WTC11 (cell line): ENCODE measurements at places on chromosomes 5 and 9. TPM values are rescaled to one million over a fixed set of nuclear protein-coding genes. Genes with fewer than 3 reads are reported as not detected.

DNA sequence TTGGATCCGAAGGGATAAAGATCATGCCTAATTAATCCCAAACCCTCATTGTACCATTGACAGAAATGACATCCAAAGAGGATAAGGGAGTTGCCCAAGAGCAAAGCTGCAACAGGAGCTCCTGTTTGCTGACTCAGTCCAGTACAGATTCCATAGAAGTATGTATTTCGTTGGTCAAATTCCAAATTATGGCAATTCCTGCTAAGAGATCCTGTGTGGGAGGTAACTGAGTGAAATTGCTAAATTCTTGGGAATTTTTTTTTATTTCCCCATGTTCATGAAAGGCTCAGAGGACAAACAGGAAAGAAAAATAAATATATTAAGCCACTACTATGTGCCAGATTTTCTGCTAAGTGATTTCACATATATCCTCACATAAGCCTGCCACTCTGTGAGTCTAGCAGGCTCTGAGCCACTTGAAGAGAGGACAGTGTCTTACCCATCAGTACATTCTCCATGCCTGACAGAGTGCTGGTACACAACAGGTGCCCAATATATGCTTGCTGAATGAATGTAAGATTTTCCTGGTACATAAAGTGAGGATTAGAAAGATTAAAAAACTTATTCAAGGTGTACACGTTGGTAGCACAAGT is 132.7 kb downstream of the GLIS3 start:
- no peaks in the 10 kb centered on the region for H3K4me1 ChIP-seq
- no peak overlapping the region for H3K27ac ChIP-seq
- no peak overlapping the region for H3K4me3 ChIP-seq
- no peaks in the 10 kb centered on the region for H3K36me3 ChIP-seq
- no peak for DNase-seq
- H3K27me3 ChIP-seq, result no peaks in the 10 kb centered on the region

GRCh38 chr9:16238623-16239138 is 631.8 kb downstream of the BNC2 start:
- H3K4me1 ChIP-seq, result peaks cover 16% of the 10 kb centered on the region
- H3K27me3 ChIP-seq, result no peaks in the 10 kb centered on the region
- H3K27ac ChIP-seq, result no peak overlapping the region
- H3K4me3 ChIP-seq, result no peak overlapping the region

Gene SHOC1
- not detected in 3 replicates for total RNA-seq

DNA sequence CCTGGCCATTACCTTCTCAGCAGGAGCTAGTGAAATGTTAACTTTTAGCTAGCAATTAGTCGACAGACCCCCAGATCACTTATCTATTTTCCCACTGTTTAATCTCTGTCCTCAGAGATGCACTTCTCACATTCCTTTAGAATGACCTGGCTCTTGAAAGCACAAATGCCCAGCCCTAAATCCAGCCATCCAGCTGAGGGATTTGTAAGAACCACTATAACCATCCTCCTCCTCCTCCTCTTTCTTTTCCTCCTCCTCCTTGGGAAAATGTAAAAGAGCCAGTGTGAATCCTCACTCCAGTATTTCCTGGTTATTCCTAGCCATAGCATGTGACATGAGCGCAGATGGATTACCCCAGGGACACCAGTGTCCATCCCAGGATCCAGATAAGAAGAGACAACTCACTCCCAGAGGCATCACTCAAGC is 124.3 kb downstream of the ENC1 start:
- H3K36me3 ChIP-seq, result no peaks in the 10 kb centered on the region
- peaks cover 27% of the 10 kb centered on the region for H3K4me1 ChIP-seq
- no peaks in the 10 kb centered on the region for H3K27me3 ChIP-seq
- no peak overlapping the region for H3K4me3 ChIP-seq
- DNase-seq, result no peak

- no peaks in the 10 kb centered on the region for H3K27me3 ChIP-seq
- H3K27ac ChIP-seq, result no peak overlapping the region
- H3K36me3 ChIP-seq, result no peaks in the 10 kb centered on the region; the same call in 1 of the 2 replicates
- no peaks in the 10 kb centered on the region for H3K4me1 ChIP-seq
Observed at GRCh38 chr5:57586649-57587048, 104.0 kb upstream of the ACTBL2 start.

Gene CARTPT
- total RNA-seq, result not detected in 3 replicates

Gene KCNMB1
- total RNA-seq, result 0.16 to 0.24 TPM (median 0.21 TPM) in 3 replicates
